ENCODE measurements at places on chromosomes 2 and 18.

GRCh38 chr2:208265371-208265800, 669 bp upstream of the PIKFYVE start:
- DNase-seq, result no peak

DNA sequence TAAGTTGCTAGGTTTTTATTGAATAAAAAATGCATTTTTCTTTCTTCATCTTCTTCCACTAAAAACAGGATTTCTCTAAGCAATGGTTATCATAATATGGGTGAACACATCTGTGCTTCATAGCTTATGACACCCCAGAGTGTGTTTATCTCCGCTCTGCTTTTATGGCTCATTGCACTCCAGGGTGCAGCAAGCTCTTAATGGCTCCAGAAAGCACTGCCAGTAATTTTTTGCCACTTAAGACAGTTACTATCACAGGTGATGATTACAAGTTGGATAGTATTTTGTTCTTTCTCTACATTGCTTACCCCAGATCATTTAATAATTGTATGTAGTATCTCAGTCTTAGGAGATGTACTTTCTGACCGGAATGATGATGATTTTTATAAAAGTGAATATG, 239.3 kb upstream of the CDH20 start:
- DNase-seq, result no peak

DNA sequence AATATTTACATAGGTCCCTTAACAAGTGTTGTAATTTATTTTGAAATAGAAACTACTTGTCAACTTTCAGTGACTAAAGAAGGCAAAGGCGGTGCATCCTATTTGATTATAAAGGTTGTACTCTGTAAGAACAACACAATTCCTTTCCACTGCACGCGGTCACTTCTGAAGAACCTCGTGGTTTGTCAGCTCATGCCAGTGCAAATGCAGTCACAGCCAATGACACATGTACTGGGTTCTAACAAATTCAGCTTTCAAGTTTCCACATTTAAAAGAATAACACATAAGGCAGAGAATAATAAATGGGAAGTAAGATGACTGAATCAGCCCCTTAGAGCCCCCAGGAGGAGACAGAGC, 39.7 kb downstream of the CYB5A start:
- no peak for DNase-seq

GRCh38 chr18:9043581-9043980, 58.9 kb upstream of the NDUFV2 start:
- DNase-seq, result no peak

DNA sequence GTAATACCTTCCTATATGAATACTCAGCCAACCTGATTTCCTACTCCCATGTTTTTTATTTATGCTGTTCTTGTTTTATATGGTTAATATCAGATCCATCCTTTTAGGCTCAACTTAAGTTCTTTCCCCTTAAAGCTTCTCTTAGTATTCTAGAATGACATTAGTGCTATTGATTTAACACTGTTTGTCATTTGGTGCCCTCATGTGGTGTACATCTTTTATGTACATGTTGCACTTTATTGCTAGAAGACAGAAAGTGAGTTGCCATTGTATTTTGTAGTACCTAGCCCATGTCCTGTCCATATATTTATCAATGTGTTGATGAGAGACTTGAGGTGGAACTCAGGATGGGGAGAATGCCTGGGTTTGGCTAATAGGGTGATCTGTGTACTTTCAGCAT, 2.5 kb downstream of the HTRA2 start:
- no peak for DNase-seq

GRCh38 chr18:68150961-68151360, 563.9 kb downstream of the TMX3 start:
- no peak for DNase-seq

DNA sequence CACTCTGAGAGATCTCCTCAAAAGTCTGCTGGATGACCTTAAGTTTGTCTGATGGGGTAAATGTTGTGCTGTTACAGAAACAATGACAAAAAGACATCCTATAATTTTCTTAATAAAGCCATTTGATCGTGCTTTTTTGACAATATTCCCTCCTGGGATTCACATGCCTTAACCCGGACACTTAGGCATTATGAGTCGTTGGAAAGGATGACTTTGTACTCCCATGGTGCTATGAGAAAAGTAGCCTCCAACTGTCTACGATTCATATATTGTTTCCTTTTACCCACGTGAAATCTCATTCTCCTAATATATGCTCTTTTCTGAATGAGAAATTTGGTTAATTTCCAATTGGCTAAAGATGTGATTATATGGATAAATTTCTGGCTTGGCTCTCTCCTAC, 6.1 kb upstream of the MPP4 start:
- DNase-seq, result no peak

DNA sequence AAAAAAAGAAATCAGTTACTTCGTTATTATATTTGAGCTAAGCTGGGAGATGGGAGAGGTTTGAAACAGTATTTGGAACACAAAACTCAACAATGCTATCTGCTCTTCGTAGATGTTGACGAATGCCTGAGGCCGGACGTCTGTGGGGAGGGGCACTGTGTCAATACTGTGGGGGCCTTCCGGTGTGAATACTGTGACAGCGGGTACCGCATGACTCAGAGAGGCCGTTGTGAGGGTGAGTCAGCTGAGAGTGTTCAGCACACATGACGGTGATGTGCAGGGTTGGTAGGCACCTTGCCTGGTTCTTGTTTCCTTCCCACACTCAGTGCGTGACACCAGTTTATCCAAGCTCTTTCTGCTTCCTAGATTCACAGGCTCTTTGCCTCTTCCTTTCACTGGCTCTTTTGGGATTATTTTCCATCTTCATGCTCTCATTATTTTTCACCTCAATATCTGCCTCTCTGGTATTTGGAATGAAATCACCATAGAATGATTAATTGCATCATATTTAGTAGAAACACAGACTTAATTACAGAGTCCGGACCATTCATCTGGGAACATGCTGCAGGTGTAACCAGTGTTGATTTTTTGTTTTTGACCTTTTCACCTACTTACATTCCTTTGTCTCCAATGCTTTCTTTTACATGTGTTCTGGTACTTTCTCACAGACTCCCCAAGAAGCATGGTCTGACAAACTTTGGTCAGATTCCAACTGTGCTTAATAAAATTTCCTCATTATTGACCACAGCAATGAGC, 200.6 kb upstream of the RASGRP3 start:
- no peak for DNase-seq

DNA sequence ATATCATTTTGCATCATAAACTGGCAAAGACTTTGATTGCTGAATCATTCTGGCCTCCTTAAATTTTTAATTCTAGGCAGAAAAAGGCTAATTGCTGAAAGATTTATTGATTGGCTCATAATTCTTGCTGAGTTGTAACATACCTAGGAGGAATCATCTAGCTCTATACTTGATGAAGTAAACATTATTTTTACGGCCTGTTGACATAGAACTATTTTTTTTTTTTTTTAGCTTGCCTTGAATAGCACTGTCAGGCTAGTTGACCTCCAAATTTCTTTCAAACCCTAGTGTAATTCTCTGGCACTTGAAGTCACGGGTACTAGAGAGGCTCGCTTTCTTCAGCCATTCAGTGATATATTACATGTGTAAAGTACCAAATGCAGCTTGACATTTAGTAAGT, 2.8 kb downstream of the SERPINB12 start:
- DNase-seq, result no peak

DNA sequence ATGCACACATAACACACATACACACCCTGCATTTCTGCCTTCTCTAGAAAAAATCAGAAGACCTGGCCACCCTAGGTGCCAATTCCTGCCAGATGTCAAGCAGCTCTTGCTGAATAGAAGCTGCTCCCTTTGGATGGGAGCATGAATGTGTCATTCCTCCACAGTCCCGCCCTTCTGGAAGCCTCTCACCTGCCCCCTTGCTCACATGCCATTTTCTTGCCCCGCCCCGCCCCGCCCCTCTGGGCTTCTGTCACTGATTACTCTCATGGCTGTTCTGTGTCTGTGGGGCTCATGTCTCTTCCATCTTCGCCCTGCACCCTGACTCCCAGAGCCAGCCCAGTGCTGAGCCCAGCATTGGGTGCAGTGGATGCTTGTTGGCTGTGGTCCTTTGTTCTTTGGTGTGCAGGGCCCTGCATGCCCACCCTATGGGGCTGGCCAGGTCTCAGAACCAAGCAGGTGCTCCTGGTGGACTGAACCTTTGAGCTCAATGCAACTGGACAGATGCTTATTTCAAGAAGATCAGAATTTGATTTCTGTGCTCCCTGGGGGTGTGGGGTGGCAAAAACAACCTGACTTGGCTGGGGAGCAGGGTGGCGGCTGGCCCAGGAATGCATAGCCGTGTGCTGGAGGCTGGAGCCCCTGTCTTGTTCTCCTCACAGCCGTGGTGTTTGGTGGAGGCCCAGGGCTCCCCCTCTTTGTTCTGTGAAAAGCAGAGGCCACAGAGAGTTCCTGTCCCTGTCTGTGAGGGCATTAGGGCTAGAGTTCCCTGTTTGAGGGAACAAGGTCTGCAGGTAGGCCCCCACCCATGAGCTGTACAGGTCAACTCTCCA, 140.6 kb upstream of the GLI2 start:
- DNase-seq, result no peak

GRCh38 chr2:145815933-145816332, 1296.0 kb upstream of the ZEB2 start:
- DNase-seq, result no peak

- DNase-seq, result no peak
Observed at GRCh38 chr2:159592441-159592840, 23.9 kb downstream of the BAZ2B start.

DNA sequence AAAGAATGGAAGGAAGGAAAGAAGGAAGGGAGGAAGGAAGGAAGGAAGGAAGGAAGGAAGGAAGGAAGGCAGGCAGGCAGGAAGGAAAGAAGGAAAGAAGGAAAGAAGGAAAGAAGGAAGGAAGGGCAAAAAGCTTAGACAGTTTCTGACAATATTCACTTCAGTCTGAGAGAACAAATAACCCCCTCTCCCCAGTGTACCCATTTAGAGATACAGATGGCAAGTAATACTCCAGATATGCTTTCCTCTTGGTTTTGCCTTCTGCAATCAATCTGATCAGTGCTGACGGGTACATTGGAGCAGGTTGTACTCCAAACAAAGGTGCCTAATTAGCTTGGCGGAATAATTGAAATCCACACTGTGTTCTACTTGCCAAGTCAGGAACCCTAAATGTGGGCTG, 534.6 kb upstream of the TMEFF2 start:
- DNase-seq, result no peak

- DNase-seq, result no peak
Observed at GRCh38 chr2:100959225-100959880, 42.7 kb upstream of the RPL31 start.

- DNase-seq, result no peak
Observed at GRCh38 chr18:70337139-70337972, 48.5 kb downstream of the SOCS6 start.

GRCh38 chr2:216474925-216475670, 23.5 kb upstream of the RPL37A start:
- DNase-seq, result no peak

DNA sequence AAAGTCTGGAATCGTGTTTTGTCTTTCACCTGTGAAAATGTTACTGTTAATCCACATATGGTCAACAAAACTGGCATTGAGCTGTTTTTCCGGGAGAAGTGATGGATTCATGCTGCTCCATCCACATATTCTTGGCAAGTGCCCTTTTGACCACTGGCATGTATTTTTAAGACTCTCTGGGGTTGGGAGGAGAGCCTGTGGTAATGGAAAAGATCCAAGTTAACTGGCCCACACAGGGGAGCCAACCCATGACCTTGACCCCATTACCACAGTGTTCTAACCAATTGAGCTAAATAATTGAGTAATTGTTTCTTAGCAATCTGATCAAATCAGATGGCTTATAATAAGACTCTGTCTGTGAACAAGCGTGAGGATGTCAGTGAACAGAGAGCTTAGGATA, 296.2 kb upstream of the NRP2 start:
- DNase-seq, result no peak

DNA sequence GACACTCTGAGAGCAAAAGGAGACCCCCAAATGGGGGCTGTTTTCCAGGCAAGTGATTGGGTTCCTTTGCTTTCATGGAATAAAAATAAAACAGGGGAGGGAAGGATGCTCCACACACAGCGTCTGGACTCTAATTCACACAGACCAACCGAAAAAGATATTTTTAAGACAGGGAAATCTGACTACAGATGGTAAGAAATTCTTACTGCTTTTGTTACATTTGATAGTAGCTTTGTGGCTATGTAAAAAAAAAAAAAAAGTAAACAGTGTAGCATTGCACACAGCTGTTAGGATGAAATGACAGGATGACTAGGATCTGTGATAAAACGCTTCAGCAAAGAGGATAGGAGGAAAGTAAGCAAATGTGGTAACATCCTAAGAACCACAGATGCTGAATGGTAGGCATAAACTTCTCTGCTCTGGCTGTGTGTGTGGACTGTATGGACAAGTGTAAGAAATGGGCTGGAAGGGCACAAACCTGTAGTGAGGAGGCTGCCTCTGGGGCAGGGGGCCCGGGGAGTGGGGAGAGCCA, 207.6 kb downstream of the ANAPC1 start:
- DNase-seq, result no peak

DNA sequence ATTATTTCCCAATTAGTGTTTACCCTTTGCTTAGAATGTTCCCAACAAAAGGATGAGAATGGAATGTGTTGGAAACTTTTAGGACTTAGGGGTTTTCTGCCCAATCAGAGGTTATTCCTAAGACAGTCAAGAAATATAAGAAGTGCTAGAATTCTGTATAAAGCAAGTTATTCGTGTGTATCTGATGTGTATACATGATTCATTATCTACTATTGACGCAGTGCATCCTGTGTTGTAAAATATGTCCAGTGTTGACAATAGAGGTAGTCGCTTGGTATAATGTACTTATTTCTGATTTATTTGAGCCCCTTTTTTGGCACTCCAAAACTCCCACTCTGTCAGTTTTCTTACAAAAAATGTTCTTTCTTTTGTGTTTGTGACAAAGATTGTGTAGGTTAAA, 881 bp downstream of the PIKFYVE start:
- DNase-seq, result no peak

GRCh38 chr2:96106991-96107707, 9.2 kb downstream of the ADRA2B start:
- no peak for DNase-seq

DNA sequence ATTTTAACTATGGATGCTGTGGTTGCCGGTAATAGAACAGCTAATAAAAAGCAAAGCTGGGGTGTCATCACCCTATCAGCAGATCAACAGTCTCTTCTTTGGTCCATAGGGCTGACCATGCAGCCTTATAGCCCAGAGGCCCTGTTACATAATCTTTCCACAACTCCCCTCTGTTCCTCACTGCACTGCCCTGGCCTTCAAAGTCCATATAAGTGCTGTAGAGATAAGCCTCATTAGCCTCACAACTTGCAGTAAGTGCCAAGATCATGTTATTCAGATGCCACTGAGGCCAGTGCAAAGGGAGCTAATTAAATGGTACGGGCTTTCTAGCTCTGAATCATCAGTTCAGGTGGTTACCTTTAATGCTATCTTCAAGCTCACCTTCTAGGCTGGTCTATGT, 89.7 kb upstream of the CXCR4 start:
- DNase-seq, result no peak

- no peak for DNase-seq
Observed at GRCh38 chr2:16413285-16413684, 252.3 kb downstream of the CYRIA start.

DNA sequence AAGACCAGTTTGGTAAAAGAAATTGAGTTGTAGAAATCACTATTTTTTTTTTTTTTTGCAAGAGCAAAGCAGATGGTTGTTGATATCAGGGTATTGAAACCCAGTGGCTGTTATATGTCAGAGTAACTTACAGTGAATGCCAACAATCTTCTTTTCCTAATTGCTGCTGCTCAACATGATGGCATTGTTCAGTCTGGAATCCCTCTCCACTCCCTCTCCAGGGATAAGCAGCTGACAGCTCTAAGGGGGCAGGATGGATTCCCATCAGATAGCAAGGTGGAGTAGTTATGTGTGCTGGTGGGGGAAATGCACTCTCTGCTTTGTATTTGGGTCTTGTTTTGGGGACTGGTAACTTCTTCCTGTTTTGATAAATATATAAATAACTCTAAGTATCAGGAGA, 200.0 kb downstream of the PIK3C3 start:
- DNase-seq, result no peak

Data from central memory CD8-positive, alpha-beta T cell (primary cell).